ENCODE measurements at places on chromosomes 1 and 21.
A peak's percentile ranks its signal among the peaks of the same experiment; 100 is the strongest.

DNA sequence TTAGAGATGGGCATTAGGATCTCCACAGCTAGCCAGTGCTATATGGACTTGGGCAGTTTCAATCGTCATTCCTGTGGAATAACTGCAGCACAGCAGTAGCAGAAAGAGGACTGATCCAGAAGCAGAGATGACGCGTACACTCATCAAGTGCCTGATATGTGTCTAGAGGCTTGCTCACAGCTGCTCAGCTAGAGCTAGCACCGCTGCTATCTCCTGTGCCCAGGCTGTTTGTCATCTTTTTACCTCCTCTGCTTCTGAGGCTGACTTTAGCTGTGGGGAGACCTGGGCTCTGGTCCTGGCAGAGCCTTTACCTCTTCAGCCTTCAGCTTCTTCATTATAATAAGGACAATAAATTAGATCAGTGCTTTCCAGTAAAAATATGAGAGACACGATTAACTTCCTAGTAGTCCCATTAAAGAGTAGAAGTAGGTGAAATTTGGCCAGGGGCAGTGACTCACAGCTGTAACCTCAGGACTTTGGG lies 5.3 kb downstream of the TENT5C start:
- no peak for DNase-seq

- no peak for DNase-seq
Observed at GRCh38 chr1:83034851-83035250, 964.1 kb downstream of the TTLL7 start.

GRCh38 chr1:158675563-158676323 lies 10.8 kb downstream of the SPTA1 start:
- DNase-seq: no peak

DNA sequence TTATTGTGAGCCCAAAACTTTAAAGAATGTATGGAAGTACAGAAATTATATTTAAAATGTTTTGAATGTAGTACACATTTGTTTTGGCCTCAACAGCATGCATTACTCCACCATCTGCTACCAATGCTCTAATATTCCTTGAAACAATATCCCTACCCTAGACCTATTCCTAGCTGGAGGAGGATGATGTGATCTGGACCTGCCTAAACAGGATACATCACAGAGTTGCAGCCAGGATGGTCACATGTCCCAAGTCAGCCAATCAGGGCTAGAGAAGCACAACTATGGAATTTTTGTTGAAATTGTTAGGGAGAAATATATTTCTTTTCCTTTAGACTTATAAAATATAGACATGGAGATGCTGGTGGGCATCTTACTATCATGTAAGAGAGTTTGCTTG lies 623.3 kb upstream of the NR5A2 start:
- DNase-seq: no peak

- DNase-seq: no peak
Observed at GRCh38 chr1:193408782-193409293, 222.4 kb upstream of the B3GALT2 start.

DNA sequence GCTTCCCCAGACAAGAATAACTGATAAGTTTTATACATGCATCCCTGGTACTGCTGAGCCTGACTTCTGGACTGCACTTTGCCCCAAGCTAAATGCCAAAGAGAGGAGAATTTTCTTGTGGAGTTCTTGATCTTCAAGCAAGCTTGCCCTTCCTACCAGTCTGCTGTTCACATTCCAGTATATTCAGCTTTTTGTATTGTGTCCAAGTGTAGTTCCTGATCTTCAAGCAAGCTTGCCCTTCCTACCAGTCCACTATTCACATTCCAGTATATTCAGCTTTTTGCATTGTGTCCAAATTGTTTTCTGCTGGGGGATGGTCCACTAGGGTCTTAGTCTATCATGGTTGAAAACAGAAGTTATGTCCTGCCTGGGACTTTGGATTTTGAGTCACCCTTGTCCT lies 894 bp upstream of the TSEN15 start:
- DNase-seq: no peak

DNA sequence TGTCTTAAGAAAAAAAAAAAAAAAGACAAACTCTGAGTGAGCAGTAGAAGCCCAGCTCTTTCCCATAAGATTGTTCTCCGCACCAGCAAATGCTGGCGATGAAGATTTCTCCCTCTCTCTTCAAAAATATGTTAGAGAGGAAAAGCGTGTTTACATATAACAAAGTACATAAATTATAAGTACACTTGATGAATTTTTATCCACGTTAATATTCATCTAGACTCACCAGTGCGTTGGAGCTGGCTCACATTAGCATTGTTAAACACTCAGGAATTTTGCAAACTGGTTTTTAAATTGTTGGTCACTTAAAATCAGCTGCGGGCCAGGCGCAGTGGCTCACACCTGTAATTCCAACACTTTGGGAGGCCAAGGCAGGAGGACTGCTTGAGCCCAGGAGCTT lies 56.0 kb downstream of the RUNX3 start:
- DNase-seq: no peak

GRCh38 chr21:35135481-35135880 lies 86.4 kb upstream of the RUNX1 start:
- DNase-seq: no peak

- DNase-seq: peak; percentile 48
Observed at GRCh38 chr1:152347116-152347728, 12.6 kb downstream of the FLG2 start.

DNA sequence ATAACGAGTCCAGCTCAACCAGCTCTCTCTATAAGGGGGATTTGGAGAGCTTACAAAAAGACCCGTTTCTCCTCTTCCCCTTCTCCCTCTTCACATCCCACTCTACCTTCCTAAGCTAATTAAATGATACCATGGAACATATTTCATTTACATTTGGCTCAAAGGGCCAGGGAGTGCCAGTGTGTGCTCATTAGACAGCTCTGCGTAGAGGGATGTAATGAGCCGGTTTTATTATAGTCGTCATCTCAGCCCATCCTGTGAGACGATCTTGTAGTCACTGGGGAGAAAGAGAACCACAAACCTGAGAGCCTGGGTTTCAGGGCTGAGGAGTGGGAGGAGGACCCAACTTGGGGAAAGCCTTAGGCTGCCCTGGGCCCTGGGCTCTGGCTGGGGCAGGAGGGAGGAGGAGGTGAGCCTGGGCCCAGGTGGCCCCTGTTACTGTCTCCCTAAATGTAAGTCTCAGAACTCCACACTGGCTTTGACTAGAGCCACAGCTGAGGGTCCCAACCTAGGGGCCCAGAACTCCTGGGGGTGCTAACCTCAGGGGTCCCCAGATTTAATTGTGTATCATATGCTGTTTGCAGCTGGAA lies 354.6 kb downstream of the MATN1 start:
- no peak for DNase-seq

GRCh38 chr1:219788091-219788490 lies 140.3 kb downstream of the SLC30A10 start:
- no peak for DNase-seq

- no peak for DNase-seq
Observed at GRCh38 chr1:219692981-219693380, 80.1 kb upstream of the ZC3H11B start.

GRCh38 chr1:225602590-225603206 lies 50.2 kb downstream of the ENAH start:
- DNase-seq: no peak

GRCh38 chr1:160795951-160796383 lies at the start of gene LY9:
LY9 (plus strand) TSS chr1:160796174; CDS start chr1:160796188, 14 bp downstream.
- peak; percentile 81 for DNase-seq

DNA sequence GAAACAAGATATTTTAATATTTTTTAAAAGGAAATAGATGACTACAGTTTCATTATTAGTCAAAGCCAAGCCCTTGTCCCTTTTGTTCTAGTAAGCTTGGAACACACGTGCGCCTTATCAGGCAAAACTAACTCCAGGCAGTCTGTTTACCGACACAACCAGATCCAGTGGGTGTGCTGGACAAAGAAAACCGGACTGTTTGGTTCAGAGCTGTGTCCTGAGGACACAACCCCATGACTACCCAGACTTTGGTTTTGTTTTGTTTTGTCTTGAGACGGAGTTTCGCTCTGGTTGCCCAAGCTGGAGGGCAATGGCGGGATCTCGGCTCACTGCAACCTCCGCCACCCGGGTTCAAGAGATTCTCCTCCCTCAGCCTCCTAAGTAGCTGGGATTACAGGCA lies 13.9 kb upstream of the RHOU start:
- DNase-seq: no peak

All from effector CD4-positive, alpha-beta T cell (primary cell).